ENCODE measurements at places on chromosomes 1 and 21. TPM values are rescaled to one million over a fixed set of nuclear protein-coding genes. Genes with fewer than 3 reads are reported as not detected.

DNA sequence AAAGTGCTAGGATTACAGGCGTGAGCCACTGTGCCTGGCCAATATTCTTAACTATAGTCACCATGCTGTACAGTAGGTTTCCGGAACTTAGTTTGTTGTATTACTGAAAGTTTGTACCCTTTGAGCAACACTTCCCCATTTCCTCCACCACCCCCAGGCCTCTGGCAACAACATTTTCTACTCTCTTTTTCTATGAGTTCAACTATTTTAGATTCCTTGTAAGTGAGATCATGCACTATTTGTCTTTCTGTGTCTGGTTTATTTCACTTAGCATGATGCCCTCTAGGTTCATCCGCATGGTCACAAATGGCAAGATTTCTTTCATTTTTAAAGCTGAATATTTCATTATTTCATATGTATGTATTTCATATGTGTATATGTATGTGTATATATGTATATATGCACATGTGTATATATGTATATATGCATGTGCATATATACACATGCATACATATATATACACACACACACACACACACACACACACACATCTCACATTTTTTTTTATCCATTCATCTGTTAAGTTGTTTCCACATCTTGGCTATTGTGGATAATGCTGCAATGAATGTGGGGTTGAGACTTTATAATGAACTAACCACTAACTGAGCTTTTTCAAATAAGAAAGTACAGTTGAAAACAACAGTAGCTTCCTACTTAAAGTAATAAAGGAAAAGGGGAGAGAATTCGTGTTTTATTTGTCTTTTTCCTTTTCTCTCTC is 256.8 kb upstream of the C1orf105 start:
- no peak for DNase-seq

GRCh38 chr1:70208292-70208691 is 2.9 kb upstream of the LRRC40 start:
- DNase-seq = no peak

- no peak for DNase-seq
These were observed 29.8 kb downstream of the RYR2 start for GRCh38 chr1:237071641-237072420.

- DNase-seq = no peak
These were observed 5.8 kb downstream of the TRIM58 start for GRCh38 chr1:247862756-247863155.

DNA sequence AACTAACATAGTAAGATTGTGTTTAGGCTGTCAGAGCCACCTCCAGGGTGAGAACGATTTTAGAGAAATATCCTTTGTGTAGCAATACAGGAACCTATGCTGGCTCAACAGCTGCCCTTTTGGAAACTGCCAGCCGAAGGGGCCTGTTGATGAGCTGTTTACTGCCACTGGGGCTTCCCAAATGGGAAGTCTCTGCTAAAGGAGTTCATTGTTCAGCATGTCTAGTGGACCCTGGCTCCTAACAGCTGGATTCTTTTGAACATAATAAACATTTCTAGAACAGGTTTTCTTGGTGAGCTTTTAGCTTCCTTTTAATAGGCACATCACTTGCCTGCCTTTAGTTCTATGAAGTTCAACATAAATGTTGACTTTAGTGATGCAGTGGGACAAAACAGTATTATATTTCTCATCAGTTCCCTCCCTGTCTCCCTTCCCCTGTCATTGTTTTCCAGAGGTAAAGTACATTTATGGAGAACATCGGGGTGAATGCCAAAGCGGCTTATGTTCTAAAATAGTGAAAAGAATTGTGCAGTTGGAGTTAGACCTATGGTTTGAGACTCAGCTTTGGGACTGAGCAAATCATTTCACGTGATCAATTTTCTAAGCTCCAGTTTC is 57.4 kb downstream of the UCK2 start:
- no peak for DNase-seq

DNA sequence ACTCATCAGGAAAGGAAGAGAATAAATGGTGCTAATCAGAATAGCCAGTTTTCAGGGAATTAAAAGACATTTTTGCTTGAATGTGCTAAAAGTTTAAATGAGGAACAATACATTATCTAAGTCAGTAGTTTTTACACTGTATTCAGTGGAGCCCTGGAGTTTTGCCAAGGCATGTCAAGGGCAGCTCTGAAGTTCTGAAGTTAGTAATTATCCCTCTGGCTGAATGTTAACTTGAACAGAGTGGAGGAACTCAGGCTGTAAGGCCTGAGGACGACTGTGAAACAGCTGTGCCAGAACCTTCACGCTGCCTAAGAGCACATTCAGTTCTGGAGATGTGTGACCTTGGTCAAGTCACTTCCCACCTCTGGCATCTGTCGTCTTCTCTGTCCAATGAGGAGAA is 68.1 kb downstream of the EDEM3 start:
- DNase-seq = peak; percentile 82

DNA sequence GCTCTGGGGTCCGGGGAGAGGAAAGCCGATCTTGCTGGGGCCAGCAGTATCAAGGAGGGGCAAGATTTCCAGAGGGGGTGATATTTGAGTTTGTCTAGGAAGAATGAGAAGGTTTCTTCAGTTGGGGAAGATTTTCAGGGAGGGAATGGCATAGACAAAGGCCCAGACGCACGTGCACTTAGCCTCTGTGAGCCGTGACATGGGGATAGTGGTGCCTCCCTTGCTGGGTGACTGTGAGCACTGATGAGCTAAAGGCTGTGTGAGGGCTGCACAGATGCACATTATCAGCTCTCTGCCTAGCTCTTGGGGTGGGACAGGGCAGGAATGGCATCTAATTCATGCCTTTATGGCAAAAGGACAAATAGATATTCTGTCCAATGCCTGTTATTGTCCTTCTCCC is 1.8 kb downstream of the CDCP2 start:
- DNase-seq = no peak

DNA sequence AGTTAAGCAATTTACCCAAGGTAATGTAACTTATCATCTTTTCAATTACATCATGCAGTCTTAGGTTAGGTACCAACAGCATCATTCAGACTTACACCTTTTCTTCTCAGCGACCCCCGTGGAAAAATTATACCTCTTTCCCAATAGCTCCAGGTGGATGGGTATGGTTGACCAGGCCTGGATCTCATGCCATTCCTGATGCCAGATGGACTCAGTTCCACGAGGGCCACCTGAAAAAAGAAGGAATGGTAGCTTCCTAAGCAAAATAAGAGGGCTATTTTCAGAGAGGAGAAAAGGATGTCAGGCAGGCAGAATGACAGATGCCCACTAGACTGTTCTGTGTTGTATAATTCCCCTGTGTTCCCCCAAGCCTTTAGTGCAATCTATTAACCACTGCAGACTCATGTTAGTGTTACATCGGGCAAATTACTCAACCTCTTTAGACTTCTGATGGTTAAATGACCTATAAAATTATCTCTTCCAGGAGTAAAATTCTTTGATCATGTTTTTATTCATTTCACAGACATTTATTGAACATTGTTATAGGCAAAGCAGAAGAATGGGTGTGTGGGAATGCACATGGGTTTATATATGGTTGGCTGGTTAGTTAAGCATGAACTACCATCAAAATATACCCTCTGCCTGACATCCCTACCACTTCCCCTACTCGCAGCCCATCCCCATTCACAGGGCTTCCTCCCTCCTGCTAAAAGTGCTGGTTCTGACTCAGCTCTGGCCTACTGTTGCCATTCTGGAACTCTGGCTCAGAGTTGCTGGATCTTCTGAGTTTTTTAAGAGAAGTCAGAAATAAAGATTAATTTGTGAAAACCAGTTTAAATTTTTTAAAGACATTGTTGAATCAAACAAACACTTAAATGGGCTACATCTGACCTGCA is 10.6 kb upstream of the MYSM1 start:
- no peak for DNase-seq

GRCh38 chr1:9260059-9260766 is 25.6 kb downstream of the H6PD start:
- no peak for DNase-seq

GRCh38 chr1:88191917-88192316 is 492.2 kb upstream of the PKN2 start:
- no peak for DNase-seq

DNA sequence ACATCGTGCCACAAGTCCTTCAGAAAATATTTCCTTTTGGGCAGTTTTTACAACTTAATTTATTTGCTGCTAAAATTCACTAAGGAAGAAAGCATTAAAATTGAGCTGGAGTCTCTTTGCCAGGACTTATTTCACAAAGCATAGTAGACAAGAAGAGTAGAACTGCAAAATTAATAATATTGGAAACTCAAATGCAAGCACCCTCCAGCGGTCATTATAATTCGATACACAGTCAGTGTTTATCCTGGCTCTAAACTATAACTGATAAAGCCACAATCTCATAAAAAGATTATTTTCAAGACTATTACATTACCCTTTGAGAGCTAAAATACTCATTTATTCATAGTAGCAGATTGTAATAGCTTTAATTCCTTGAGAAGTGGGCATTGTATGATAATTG is 655.4 kb downstream of the RWDD3 start:
- DNase-seq = no peak

- DNase-seq = no peak
These were observed 36.1 kb downstream of the FGGY start for GRCh38 chr1:59332983-59333382.

GRCh38 chr1:163781146-163781545 is 459.4 kb downstream of the NUF2 start:
- no peak for DNase-seq

DNA sequence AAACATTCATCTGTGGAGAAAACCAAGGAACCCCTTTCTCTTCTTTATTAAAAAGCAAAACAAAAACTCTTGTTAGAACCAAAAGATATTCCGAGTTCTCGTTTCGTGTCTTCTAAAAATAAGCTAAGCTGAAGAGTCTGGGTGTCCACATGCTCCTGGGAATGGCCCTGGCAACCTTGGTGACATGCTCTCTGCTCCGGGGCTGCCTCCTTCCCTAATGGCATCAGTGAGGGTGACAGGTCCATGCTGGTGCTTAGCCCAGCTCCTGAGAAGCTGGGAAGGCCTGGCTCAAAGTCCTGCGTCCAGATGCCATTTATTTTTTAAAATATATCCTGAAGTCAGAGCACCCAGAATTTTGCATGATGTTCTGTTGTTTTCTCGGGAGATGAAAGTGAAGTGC is 24.6 kb upstream of the TRAPPC10 start:
- DNase-seq = no peak

GRCh38 chr1:159056069-159056698 is 20.4 kb downstream of the AIM2 start:
- no peak for DNase-seq

DNA sequence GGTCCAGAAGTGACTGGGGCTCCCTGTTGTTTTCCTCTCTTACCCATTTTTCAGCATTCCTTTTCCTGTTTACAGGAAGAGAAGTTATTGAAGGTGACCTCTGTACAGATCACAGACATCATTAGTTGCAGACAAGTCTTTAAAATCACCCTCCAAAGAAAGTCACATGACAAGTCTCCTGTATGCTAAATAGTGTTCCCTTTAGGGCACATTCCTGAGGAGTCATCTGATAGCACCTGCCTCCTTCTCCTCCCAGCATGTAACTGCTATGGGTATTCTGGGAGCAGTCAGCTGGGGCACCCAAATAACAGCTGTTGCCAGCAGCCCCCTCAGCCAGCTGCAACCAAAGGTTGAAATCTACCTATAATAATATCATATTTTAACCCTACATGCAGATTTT is 200.6 kb downstream of the PTGER3 start:
- no peak for DNase-seq

- no peak for DNase-seq
These were observed 100.6 kb downstream of the ROR1 start for GRCh38 chr1:63874278-63874880.

DNA sequence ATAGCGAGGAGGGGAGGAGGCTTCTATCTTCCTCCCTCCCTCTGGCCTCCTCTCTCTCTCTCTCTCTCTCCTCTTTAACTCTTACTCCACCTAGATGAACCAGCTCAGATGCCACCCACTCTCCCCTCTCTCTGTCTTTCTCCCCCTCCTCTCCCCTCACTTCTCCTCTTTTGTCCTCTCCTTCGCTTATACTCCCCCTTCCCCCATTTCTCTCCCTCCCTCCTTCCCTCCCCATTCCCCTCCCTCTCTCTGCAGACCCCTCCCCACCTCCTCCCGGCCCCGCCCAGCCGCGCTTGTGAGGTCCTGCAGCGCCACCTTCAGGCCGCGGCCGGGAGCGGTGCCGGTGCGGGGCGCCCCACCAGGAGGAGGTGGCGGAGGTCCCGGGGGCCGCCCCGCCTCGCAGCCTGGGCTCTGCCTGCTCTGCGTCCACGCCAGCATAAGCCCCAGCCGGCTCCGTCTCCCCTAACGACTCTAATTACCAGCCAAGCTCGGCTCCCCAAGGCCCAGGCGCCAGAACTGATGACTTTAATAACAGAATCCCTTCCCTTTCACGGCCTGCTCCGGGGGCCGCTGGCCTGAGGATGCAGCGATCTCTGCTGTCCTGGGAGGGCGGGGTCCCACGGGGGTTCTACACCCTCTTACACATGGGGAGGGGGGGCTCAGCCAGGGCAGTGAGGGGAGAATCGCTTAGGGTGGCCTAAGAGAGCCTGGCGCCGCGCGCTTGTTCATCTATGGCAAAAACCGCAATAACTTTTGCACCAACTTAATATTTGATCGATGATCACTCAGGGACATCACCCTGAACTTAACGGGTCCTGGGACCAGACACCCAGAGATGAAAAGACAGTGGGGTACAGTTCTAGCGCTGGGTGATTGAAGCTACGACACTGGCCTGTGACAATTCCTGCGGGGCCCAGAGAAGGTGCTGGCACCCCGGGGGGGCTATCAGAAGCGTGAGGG is 637.3 kb downstream of the MATN1 start:
- peak; percentile 86 for DNase-seq

GRCh38 chr1:27658951-27659496 is 13.0 kb downstream of the IFI6 start:
- peak; percentile 39 for DNase-seq

GRCh38 chr1:48530727-48531351 is 58.8 kb upstream of the SPATA6 start:
- DNase-seq = peak; percentile 85

- DNase-seq = no peak
These were observed 103.1 kb downstream of the RPS6KC1 start for GRCh38 chr1:213154056-213154685.

- DNase-seq = no peak
These were observed 126.9 kb downstream of the LRIG2 start for GRCh38 chr1:113199760-113200455.

- no peak for DNase-seq
These were observed 4.7 kb upstream of the G0S2 start for GRCh38 chr1:209670441-209671082.

GRCh38 chr1:41835485-41835884 is 83.2 kb downstream of the HIVEP3 start:
- no peak for DNase-seq

SYCP1 gene
- 66.5 TPM for total RNA-seq

TTLL7 gene
- total RNA-seq = 28.6 TPM

TLR5 gene
- total RNA-seq = 4.2 TPM

PTCH2 gene
- 47.8 TPM for total RNA-seq

KCNJ10 gene
- 0.79 TPM for total RNA-seq

EFNA1 gene
- 13.1 TPM for total RNA-seq

TRNP1 gene
- total RNA-seq = 7.7 TPM
